ENCODE measurements at places on chromosomes 3 and 15.

DNA sequence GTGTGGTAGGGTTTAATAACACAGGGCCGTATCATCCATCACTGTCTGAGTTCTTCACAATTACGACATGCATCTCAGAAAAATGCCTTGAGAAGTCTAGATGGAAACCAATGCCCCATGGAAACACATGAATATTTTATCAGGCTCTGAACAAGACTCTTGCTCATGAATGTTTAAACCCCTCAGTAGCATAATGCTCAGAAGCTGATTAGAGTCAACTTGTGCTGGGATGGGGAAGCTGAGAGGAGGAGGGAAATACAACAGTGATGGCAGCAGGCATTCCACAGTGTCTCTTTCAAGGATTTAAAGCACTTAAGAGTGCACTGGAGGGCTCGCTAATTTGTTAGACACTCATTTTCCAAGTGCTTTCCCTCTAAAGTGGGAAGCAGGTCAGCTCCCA, 3.8 kb downstream of the GPR156 start:
- no peak for DNase-seq

DNA sequence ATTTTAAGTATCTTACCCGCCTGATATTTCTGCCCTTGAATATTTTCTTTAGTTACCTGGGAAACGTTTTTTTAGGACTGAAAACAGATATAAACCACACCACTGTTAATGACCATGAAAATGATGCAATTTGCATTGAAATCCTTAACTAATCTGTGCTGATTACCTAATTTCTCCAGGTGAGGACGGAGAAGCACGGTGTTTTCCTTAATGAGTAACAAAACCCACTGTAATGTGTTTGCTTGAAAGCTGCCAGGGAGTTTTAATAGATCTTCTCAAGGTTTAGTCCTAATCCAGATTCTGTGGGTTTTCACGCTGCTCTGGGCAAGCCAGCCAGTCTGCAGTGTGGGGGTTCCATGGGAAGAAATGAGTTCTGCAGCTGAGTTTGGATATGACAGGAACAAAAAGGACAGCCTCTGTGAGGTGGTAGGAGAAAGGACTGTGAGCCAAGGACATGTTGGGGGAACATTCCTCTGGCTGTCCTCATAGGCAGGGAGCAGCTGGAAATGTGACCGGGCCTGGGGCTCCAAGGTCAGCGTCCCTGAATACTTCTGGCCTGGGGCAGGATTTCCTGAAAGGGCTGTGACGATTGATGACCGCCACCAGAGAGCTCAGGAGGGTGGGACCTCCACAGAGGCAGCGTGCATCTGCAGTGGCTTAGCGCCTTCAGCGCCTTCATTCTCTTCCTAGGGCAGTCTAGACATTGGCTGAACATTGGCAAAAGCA, 18.6 kb downstream of the THSD4 start:
- DNase-seq: no peak

GRCh38 chr3:139129892-139130291, 85.2 kb upstream of the PRR23C start:
- DNase-seq: no peak

- no peak for DNase-seq
Measured at GRCh38 chr15:88814393-88814792, 11.2 kb downstream of the ACAN start.

DNA sequence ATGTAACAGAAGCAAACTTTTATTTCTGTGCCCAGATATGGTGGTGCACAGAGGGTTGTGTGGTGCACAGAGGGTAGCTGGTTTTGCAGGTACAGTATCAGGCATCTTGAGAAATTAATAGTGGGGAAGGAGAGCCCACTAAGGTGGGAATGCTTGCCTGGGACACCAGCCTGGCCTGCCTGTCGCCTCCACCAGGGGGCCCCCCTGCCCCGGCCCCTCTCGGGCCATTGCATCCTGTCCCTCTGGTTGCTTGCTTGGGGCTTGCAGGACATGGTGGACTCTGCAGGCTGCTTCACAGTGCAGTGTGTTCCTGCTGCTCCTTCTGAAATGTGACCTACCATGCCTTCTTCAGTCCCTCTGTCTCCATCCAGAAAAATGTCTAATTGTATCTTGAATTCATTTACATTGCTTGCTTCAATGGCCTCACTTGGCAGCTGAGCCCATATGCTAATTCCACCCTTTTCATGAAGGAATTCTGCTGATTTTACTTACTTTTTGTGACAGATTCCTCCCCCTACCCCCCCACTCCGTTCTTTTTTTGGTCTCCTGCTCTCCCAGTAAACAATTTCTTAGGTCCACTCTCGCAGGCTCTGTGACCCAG, 73.6 kb downstream of the EEFSEC start:
- peak; percentile 25 for DNase-seq

- DNase-seq: no peak
Measured at GRCh38 chr3:187213616-187214015, 16.3 kb downstream of the RTP1 start.
